HCT116 (cell line): ENCODE measurements at places on chromosomes 13 and 19.

DNA sequence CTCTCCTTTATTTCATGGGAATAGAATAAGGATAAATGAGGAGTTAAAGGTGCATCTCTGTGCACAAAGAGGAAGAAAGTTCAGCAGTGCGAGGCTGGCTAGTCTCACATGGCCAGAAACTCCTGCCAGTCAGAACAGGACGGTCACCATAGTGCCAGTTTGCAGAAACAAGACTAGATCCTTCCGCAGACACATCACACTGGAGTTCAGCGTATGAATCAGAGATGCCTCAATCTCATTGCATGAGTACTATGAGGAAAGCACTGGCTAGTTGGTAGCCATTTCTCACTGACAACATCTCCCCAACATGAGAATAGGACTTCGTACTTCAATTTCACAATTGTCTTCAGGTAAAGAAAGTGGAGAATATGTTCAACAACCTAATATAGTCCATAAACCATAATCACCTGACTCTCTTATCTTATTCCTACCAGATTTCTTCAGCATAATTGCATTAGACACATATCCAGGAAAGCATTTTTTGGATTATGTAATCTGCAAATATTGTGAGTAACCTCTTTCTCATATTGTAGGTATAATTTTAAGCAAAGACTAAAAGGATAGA lies 34.9 kb downstream of the RXFP2 start:
- no peak for DNase-seq

DNA sequence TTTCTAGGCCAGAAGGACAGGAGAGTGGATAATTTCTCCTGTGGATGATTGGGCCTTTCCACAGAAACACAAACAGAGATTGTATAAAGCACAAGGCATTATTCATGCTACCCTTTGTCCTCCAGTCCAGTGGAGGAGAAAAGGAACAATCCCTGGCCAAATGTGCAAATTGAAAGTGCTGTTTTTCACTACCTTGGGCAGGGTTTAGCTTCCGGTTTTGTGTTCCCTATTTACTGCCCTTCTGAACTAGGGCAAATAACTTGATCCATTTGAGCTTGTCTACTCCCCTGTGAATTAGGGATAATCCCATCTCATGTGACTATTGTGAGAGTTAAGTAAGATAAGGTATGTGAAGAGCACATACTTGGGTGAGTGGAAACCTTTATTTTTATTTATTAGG lies 13.3 kb downstream of the PDX1 start:
- no peak for DNase-seq

DNA sequence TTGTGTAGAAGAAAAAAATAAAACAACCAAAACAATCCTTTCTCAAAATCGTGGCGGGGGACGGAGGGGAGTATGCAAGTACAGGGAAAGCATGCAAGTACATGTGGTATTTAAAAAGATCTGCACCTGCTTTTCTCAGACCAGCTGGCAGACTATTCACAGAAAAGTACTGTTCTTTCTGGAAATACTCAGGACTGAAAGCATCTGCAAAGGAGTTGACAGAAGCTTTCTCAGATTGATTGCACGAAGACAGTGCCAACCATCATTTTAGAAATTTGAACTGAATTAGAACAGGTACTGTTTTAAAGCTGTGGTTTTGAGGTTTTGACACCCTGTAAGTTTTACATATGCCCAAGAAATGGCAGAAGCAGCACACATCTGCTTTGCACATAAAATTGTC lies 19.8 kb upstream of the PCDH8 start:
- no peak for DNase-seq

- DNase-seq = no peak
Measured at GRCh38 chr13:72530471-72530870, 197.0 kb downstream of the MZT1 start.

DNA sequence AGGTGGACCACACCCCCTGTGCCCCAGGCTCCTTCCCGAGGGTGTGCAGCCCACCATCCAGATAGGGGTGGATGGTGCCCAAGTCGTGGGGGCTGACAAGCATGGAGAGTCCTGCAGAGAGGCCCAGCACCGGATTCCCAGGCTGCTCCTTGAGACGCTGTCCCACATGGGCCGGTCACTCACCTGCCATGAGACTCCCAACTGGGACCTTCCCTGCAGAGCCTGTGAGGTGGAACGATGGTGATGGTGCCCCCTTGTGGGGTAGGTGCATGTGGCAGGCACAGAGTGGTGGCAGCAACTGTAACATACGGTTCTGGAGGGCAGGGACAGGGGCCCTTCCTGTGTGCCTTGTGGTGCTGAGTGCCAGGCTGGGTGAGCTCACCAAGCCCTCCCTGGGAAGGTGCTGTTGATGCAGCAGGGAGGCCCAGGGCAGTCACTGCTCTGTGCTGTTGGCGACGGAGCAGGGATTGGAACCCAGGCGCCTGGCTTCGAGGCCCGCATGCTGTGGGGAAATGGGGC lies 33.1 kb downstream of the PPP1R37 start:
- DNase-seq = peak; percentile 24

DNA sequence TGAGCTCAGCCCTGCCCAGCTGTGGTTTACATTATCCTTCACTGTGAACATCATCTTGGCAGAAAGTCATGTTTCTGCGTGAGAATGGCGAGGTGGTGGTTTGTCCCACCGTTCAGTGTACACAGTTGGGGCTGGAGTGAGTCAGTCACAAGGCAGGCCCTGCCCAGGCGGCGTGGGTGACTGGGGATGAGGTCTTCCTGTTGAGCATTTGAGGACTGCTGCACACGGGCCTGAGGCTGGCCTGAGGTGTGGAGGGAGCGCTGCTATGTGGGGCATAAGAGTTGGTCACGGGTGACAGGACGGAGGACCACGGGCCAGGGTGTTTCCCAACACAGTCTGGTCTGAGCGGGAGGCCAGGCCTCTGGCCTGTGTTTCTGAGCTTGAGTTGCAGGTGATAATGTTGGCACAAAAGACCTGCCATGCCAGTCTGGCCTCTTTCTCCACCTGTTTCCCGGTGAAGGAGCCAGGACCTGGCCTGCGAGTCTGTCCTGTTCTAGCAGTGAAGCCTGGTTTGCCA lies 13.4 kb upstream of the C19orf33 start:
- no peak for DNase-seq

GRCh38 chr13:109779074-109779473 lies 7.3 kb downstream of the IRS2 start:
- DNase-seq = no peak

- no peak for DNase-seq
Measured at GRCh38 chr13:114025714-114026431, 52.0 kb upstream of the C13orf46 start.
